Osteocyte (in vitro differentiated cells): ENCODE measurements at places on chromosomes 4 and X. TPM values are rescaled to one million over a fixed set of nuclear protein-coding genes. Genes with fewer than 3 reads are reported as not detected.
A peak's percentile ranks its signal among the peaks of the same experiment; 100 is the strongest.

GRCh38 chrX:9376111-9376510, 88.7 kb upstream of the TBL1X start:
- DNase-seq: no peak

The WNK3 gene
- 3.9 and 5.8 TPM in 2 replicates for total RNA-seq

- DNase-seq: no peak
These were observed 141.4 kb downstream of the KLHL8 start for GRCh38 chr4:87078987-87079486.

DNA sequence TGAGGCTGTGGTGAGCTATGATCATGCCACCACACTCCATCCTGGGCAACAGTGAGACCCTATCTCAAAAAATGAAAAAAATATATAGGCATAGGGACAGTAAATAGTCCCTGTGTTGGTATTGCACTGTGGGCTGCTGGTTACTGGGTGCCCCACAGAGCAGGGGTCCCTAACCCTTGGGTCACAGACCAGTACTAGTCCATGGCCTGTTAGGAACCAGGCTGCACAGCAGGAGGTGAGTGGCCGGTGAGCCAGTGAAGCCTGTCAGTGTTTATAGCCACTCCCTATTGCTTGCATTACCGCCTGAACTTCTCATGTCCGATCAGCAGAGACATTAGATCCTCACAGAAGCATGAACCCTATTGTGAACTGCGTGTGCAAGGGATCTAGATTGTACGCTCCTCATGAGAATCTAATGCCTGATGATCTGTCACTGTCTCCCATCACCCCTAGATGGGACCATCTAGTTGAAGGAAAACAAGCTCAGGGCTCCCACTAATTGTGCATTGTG, 106.5 kb downstream of the TNIP2 start:
- DNase-seq: peak; percentile 59

The NDST4 gene
- total RNA-seq: 4.5 and 5.1 TPM in 2 replicates

DNA sequence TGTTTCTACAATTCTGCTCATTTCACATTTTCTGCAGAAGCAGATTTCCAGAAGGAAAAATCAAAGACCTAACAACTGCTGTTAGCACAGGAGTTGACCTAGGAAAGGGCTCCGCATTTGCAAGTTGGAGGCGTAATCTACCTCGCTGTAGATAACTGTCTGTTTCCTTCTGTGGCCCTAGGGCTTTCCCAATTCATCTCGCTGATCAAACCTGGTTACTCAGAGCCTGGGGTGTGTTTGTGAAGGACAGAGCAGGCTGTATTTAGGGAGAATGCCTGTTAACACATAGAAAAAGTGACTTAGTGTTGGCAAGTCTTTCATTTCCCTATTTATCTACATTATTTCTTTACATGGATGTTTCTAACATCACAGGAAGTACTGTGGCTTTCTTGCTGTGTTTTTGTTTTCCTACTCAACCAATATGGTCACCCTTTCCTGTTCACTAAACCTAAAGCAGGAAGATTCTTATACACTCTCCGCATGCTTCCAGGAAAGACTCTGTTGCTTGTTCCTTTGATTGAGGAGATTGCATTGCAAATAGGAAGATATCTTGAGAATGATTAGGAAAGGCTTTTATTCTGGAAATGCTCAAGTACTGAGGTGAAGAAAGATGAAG, 40.5 kb downstream of the AGA start:
- no peak for DNase-seq

DNA sequence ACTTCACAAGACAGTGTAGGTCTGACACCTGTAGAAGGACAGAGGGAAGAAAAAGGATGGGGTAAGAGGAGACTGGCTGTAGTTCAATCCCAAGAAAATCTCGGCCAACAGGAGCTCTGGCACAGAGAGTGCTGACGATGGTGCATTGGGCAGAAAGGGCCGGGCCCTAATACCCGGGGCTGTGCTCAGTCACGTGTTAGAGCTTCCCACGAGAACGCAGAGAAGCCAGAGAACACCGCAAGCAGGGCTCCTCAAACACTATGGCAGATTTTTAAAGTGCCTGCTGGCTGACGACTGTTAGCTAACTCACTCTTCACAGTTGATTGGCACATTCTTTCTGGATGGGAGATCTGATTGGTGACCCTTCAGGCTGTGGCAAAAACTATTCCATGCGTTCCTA, 35.5 kb downstream of the EREG start:
- no peak for DNase-seq

GRCh38 chrX:50161127-50161526, 39.7 kb downstream of the AKAP4 start:
- DNase-seq: no peak

DNA sequence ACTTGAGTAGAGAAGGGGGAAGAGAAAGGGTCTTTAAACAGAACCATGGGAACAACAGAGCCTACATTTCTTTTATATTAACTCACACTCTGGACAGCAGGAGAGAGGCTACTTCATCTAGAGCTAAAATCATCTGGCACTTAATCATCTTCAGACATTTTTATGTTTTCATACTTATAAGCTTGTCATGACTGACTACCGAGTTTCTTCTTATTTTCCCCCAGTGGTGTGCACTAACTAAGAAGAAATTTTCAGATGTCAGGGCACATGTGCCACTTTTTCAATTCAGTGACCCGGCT, 11.8 kb upstream of the RTL5 start:
- DNase-seq: no peak
